ENCODE measurements at places on chromosomes 5 and 9.

DNA sequence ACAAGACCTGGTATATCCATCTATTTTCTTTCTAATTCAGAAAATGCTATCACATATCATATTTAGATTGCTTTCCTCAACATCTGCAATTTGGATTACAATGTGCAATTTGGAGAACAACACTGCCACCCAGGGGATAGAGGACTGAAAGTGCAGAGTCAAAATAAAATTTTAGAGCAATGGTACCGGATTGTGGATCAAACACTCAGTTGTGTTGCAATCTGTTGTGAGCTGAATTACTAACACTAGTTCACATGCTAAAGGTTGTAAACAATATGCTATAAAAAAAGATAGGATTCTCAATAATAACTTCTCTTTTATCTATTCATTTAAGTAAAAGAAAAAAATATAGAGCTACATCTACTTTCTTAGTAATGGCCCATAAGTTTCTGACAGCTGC, 11.9 kb upstream of the SRFBP1 start:
- DNase-seq, result peak; percentile 85

DNA sequence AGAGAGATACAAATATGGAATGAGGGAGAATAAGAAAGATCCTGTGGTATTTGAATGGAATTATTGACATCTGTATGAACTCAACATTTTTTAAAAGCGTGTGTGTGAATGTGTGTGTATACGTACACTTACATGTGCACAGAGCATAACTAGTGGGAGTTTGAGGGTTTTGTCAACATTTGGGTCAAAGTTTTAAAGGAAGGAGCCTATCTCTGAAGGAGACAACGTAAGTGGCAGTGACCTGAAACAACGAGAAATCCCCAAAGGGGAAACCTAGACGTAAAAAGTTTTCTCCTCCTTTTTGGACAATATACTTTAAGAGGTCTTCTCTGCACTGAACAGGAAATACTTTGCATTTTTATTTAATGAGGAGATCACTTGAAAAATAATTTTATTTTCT, 40.2 kb upstream of the DTWD2 start:
- no peak for DNase-seq

DNA sequence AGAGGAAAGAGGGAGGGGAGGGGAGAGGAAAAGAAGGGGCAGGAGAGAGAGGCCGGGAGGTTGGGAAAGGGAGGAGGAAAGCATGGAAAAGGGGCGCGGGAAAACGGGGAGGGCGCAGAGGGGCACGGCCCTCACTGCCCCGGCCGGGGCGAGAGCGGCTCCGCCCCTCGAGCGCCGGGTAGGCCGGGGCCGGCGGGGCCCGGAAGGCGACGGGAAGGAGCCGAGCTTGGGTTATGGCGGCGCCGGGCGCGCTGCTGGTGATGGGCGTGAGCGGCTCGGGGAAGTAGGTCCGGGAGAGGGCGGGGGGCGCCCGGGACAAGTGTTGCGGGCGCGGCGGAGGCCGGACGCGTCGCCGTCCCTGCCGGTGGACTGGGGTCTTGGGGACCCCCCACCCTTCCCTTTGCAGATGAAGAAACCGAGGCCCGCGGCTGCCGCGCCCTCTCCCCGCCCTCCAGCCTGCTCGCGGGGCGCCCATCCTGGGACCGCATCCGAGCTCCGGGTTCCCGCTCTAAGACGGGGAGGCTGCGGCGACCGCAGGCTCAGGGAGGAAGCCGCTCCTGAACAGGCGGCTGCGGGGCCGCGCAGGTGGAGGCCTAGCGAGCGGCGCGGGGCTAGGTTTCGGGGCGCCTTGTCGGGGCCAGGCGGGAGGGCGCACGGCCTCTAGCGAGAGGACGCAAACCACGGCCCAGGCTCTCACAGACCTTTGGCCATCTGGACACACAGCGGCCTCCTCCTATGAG, at the start of gene IDNK:
IDNK (plus strand) TSS at position 205 of the 740 bp plus-strand sequence; CDS start at position 234, 29 bp downstream.
- DNase-seq, result peak; percentile 50

DNA sequence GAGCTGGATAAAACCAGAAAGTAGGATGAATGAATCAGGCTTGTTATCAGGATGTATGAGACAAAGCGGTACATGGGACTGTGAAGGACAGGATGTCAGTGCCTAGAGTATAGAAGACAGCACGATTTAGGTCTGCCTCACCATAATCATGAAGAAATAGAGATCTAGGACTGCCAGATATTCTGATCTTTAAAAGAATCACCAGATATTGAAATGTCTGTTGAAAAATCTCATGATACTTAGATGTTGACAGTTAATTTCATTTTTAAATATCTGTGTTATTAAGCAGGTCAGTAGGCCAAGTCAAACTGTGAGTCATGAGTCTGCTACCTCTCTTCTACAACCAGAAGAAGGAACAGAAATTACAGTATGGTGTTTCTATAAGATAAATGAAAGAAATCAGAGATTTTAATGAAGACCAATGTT, 65.0 kb downstream of the ST8SIA4 start:
- no peak for DNase-seq

- no peak for DNase-seq
Measured at GRCh38 chr5:84301535-84301934, 83.1 kb downstream of the EDIL3 start.

DNA sequence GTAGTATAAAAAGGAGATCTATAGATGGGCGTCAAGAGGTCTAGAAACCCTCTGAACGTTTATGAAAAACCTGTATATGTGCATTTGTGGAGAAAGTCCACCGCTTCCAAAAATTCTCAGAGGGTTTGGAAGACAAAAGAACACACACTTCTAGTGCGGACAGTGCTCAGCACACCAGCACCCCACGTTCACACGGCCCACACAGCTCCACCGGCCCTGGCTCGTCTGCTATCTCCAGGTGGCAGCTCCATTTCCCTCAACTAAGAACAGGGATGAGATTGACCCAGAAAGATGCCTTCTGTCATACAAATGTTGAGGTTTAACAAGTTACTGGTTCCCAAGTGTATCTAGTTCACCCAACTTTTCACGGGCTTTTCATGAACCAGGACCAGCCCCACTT, 255.1 kb downstream of the NR2F1-AS1 start:
- DNase-seq, result no peak
